ENCODE measurements at places on chromosomes 3 and 15.

- DNase-seq = no peak
These were observed 213.0 kb downstream of the SSR3 start for GRCh38 chr3:156341831-156342416.

DNA sequence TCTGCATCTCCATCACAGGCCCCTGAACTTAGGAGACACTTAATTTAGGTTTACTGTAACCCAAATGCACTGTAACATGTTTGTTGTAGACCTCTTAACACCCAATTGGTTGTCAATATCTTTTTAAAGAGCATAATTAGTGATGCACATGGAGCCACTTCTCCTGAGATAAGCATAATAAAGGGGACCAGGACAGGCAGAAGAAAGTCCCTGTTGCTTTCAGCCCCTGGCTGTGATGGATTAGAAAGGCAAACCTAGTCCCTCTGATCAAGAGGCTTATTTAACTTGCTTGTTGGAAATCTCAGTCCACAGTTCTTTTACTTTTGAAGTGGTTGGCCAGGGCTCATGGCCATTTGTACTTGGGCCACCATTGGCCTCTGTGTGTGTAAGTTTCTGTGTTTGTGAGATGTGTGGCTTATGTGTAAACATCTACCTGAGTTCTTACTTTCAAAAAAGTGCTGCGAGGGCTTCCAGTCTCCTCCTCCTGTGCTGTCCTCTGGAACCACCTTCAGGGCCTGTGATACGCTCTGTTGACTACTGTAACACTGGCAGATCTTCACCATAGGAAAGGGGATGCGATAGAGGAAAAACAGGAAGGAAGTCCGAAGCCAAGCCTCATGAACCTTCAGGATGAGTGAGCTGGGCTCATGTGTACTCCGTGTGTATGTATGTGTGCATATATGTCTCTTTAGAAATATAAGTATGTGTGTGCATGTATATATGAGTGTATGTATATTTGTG is 136.2 kb downstream of the EPHB1 start:
- DNase-seq = no peak

DNA sequence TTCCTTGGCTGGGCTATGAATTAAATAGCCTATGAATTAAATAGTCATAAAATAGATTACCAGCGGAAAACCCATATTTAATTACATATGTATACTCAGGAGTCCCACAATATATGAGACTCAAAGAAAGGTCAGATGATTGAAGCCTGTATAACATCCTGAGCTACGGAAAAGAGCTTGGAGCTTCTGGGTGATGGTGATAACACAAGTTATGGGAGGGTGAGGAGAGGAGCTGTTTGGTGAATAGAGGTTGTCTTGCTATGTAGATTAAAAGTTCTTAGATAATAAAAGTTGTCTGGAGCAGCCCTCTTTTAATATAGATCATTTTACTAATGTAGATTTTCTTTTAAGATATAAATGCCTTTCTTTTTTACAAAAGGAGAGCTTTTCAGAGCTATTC is 1.8 kb downstream of the PML start:
- DNase-seq = no peak

DNA sequence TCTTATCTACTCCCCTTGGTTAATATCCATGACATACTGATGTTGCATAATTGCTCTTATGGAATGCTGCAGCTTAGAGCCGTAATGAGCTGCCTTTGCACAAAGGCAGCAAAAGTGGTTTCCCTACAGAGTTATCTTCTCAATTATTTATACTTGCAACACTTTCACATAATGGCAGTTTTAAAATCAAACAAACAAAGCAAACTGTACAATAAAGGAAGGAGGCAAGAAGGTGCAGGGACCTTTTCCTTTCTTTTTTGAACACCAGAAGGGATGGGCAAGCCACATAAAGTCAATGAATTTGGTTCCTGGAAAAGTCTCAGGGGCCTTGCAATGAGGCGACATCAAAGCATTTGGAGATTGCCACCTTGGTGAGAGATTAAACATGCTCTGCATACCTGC is 188.0 kb downstream of the MEIS2 start:
- no peak for DNase-seq

GRCh38 chr15:22228101-22228762 is 147.9 kb downstream of the OR4M2 start:
- no peak for DNase-seq

- no peak for DNase-seq
These were observed 430.0 kb downstream of the ROBO1 start for GRCh38 chr3:79337798-79338197.

- DNase-seq = no peak
These were observed 155.1 kb upstream of the CNTN4 start for GRCh38 chr3:1943395-1944118.

GRCh38 chr3:177345049-177345972 is 148.0 kb upstream of the TBL1XR1 start:
- peak; percentile 80 for DNase-seq

GRCh38 chr15:32723171-32723948 is 5.6 kb downstream of the GREM1 start:
- no peak for DNase-seq

- DNase-seq = peak; percentile 32
These were observed 68.0 kb downstream of the PDZRN3 start for GRCh38 chr3:73556520-73557372.

All from skeletal muscle cell (primary cell).